Stimulated activated CD8-positive, alpha-beta memory T cell treated with anti-CD3 and anti-CD28 coated beads, Interleukin-15, amount 100 ng/mL, for 24 hours (primary cell): ENCODE measurements at places on chromosomes 12 and 14.

- DNase-seq = no peak
Observed at GRCh38 chr14:89629383-89629782, 212.3 kb upstream of the FOXN3 start.

- DNase-seq = no peak
Observed at GRCh38 chr14:63296060-63296563, 22.6 kb downstream of the GPHB5 start.

- no peak for DNase-seq
Observed at GRCh38 chr12:3684449-3685051, 68.4 kb downstream of the CRACR2A start.

- DNase-seq = no peak
Observed at GRCh38 chr12:68206446-68206845, 19.2 kb downstream of the IL26 start.

DNA sequence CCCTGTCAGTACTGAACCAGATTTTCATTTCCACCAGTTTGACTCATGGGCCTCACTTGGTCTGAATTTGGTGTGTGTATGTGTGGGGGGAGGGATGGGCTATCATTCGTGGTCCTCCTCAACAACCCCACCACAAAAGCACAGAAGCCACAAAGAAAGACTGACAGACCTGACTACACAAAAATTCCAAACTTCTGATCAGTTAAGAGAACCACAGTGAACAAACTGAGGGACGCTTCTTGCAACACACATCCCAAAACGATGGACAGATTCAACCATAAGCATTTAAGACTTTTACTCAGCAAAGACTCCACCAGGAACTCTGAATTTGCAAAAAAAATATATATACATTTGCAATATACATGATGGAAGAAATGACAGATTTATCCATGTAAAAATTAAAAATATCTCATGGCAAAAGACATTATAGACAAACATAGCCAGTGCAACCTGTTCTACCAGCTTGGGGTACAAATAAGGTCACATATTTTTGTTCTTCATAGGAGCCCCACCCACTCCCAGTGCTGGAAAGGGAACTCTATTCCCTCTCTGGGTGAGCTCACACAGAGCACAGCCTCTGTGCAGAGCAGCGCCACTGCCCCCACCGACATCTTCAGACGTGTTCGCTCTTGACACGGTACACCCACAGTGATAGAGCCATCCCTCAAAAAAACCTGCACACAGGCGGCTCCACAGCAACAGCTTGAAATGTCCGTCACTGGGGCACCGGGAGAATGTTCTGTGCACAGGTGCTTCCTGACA, 49.7 kb downstream of the JAG2 start:
- no peak for DNase-seq

- DNase-seq = no peak
Observed at GRCh38 chr14:72503696-72504368, 390.1 kb downstream of the DPF3 start.

DNA sequence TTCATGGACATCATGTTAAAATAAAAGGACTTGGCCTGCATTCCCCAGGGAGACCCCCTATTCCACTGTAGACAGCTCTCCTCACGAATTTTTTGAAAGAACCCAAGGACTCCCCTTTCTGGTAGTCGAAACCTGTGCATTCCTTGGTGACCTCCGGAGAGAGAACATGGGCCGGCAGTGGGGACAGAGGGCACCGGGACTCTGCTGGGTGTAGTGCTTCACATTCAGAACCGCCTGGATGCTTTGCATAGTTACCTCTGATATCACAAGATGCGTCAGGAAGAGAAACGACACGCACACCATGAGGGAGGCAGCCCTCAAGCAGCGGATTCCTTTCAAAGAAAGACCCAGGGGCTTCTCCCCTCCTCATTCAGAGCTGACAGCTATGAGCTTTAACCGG, 9.7 kb downstream of the CKAP4 start:
- DNase-seq = no peak

GRCh38 chr14:40981247-40981646, 625.4 kb upstream of the LRFN5 start:
- DNase-seq = no peak

- DNase-seq = no peak
Observed at GRCh38 chr12:123231931-123232330, 1.0 kb downstream of the MPHOSPH9 start.

DNA sequence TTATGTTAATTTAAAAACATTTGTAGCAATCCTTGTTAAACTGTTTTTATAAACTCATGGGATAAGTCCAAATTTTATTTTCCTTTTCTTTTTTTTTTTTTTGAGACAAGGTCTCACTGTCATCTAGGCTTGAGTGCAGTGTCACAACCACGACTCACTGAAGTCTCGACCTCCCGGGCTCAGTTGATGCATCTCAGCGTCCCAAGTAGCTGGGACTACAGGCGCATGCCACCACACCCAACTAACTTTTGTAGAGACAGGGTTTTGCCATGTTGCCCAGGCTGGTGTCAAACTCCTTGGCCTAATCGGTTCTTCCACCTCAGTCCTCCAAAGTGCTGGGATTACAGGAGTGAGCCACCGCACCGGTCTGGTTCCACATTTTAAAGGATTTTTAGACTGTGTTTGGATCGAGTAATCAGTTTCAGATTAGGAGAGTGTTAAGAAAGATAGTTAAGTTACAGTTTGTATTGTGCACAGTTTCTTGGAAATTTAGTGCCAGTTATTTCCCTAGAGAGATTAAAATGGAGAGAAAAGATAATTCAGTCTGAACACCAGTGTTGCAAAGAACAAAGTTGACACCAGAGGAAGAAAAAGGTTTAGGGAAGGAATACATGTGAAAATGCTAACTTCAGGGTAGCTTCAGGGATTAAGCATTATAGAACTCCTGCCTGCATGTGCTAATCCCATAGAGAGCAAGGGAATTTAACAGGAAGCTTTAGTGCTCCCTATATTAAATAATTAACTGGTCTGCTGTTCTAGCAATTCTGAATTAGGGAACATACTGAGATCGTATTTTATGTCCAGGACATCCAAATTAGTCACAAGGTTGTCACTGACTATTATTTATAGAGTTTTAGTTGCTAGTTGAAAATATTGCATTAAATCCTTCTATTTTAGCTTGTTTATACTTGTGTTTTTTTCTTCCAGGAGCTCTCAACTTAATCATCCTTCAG, 10.1 kb downstream of the RAP1B start:
- no peak for DNase-seq

- no peak for DNase-seq
Observed at GRCh38 chr12:93583627-93584392, 11.3 kb downstream of the SOCS2 start.

GRCh38 chr12:92077530-92077929, 68.1 kb downstream of the BTG1 start:
- no peak for DNase-seq

GRCh38 chr14:30225176-30225575, 297.5 kb upstream of the PRKD1 start:
- no peak for DNase-seq

DNA sequence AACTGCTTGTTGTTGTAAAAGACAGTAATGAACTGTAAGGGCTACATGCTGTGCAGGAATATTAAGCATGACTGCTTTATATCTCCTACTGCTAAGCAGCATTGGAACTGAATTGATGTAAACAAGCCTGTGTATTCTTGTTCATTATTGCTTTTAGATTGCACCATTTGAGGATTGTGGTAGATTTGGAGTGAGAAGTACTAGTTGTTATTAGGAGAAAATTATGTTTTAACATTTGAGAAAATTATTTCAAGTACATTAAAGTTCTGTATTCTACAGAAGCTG, 212.7 kb downstream of the ERC1 start:
- no peak for DNase-seq

DNA sequence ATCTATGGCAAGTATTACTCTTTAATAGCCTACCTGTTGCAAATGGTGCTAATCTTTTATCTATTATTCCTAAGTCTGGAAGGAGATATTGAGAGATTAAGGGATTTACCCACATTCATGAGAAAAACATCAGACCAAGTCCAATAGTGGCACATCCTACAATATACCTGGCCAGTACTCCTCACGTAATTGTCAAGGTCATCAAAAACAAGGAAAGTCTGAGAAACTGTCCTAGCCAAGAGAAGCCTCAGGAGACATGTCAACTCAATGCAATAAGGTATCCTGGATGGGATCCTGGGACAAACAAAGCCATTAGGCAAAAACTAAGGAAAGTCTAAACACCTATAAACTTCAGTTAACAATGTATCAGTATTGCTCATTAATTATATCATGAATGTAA, 12.5 kb downstream of the NR2C1 start:
- DNase-seq = no peak

DNA sequence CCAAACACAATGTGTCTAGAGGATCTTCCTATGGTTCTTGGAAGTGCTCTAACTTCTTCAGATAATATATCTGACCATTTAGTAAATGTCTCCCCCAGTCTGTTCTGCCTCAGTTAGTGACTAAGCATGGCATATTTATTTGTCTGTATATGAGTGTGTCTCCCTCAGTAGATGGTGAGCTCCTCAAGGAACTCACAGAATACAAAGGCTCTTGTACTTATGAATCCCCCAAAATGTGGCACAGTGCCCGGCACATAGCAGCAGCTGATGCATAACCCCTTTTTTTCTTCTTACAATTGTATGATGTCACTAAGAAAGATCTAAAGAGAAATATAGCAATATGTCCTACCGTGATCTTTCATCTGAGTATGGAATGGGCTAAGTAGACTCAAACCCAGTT, 264.7 kb upstream of the PRICKLE1 start:
- no peak for DNase-seq

DNA sequence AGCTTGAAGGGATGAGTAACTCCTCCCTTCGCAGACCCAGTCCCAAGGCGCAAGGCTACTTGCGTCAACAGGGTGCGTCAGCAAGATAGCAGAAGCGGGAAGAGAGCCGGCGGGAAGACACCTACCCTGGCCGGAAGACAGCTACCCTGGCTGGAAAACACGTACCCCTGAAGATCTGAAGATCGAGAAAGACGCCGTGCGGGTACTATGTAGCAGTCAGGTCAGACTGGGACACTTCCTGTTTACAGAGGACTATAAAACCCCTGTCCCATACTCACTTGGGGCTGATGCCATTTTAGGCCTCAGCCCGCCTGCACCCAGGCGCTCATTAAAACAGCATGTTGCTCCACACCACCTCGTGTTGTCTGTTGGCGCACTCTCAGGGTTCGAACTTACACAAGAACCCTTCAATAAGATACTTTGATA, 80.9 kb downstream of the ABCD2 start:
- DNase-seq = no peak

GRCh38 chr12:66268562-66268961, 33.7 kb upstream of the HELB start:
- no peak for DNase-seq

GRCh38 chr14:43140453-43140852, 1366.6 kb downstream of the FSCB start:
- no peak for DNase-seq

DNA sequence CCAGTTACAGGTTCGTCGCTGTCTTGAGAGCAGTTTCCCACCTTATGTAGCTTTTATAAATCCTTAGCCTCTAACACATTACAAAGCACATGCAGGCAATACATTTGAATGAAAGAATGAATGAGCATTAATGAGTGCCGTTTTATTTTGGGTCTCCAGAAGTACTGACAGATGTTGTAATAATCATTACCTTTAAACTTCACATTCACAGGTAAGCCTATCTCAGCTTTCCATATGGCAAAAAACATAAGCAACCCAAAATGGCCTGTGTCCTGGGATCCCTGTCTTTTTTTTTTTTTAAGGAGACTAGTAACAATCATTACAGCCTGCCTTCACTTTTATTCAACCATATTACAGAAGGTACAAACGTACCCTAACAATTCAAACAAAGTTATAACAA, 52.9 kb upstream of the FERMT2 start:
- DNase-seq = no peak

DNA sequence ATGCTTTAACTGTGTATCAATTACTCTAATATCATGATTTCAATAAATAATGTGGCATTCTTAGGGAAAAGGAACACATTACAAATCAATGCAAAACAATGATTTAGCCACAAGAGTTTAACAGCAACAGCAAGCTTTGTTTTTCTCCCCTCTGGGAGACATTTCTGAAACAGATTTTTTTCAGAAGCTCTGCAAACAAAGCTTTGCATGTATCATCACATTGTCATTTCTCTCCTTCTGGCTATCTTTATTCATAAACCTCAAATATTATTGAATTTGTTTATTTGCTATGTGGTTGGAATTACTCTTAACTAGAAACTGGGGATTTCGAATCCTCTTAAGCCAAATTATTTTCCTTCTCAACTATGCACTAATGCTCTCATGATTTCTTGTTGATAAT, 278.4 kb upstream of the ATXN7L3B start:
- DNase-seq = no peak

GRCh38 chr12:94749455-94749854, 99.1 kb upstream of the TMCC3 start:
- no peak for DNase-seq

- no peak for DNase-seq
Observed at GRCh38 chr14:101499080-101499479, 62.2 kb upstream of the DIO3 start.

DNA sequence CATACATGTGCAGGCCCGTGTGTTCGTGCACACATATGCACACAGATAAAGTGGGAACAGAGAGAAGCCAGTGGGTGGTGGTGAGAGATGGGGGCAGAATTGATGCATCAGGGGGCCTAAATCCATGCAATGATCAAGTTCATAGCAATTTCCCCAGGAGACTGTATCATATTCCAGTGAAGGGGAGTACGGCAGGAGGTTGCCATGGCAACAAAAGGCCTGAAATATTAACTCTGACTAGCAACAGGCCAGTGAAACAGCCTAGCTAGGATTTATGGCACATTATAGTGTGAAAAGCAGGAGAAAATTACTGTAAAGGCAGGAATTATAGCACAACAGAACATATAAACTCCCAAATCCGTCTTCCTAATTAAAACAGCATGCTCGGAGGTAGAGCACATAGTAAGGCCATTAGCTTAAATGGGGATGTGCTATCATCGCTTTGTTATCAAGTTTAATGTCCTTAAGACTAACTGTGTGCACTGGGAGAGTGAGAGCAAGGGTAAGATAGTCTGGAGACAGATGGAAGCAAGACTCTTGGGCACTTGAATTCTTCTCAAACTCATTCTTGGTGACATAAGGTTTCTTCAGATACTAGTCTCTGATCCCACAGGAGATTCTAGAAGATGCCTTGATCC, 806.3 kb downstream of the DIO2 start:
- no peak for DNase-seq

DNA sequence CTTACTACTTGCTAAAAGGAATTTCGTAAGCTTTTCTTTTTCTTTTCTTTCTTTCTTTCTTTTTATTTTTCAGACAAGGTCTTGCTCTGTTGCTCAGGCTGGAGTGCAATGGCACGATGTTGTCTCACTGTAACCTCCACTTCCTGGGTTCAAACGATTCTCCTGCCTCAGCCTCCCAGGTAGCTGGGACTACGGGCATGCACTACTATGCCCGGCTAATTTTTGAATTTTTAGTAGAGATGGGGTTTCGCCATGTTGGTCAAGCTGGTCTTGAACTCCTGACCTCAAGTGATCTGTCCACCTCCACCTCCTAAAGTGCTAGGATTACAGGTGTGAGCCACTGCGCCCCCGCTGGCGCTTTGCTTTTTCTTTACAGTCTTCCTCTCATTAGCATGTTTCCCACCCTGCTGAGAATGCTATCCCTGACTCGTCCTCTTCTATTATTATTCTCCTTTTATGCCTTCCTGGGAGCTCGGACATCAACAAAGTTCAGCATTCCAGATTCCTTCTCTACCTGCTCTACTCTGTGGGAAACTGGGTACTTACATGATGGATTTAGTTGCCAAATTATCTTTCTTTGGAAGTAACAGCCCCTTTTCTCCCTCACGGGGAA, 3.1 kb downstream of the MTHFD1 start:
- no peak for DNase-seq
